ENCODE measurements at places on chromosomes 1 and 21.

DNA sequence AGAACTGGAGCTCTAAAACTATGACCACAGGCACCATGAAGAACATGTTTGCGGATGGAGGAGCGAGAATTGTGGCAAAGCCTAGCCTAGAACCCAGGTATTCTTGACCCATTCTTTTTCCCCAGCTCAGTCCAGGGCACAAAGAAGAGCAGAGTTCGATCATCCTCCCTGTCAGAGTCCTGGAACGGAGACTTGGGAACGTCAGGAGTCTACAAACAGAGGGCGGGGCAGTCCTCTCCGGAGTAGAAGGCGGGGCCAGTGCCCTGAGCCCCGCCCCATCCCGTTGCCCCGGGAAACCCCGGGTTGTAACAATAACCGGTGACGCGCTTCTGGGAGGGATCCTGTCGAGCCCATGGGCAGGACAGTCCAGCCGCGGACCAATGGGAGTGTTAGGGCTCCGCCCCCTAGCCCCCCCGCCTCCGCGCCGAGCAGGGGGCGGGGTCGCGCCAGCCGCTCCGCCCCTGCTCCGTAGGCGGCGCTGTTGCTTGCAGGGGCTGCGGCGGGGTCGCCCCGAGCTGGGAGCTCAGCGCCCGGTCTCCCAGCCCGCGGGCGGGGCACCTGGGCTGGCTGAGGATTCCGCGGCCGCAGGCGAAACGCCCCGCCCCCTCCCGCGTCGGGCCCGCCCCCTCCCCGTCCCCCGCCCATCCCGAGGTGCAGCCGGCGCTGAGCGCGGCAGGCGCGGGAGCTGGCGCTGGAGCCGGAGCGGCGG is at the start of gene FOXO6:
Gene FOXO6 (plus strand): TSS at position 649 of the 709 bp plus-strand sequence.
- DNase-seq: peak; percentile 99

DNA sequence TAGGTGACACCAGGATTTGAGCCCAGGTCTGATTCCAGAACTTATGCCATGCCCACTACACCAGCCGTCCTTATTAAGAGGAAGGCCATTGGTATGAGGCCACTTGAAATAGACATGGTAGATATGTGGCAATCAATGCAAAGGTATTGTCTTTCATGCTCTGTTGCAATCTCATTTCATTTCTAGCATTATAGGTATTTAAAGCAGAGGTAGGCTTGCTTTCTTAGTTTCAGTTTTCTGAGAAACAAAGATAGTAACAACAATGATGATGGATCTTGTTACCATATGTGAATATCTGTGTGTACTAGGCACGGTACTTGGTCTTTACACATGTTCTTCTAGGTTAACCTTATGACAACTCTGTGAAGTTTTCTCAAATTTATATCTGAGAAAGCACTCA is 113.1 kb downstream of the FGGY start:
- DNase-seq: no peak

GRCh38 chr1:17970757-17971156 is 136.8 kb upstream of the IGSF21 start:
- no peak for DNase-seq

- peak; percentile 11 for DNase-seq
Measured at GRCh38 chr1:211371406-211372105, 44.9 kb downstream of the TRAF5 start.
